Fibroblast of gingiva (primary cell): ENCODE measurements at places on chromosomes 12 and 14.

- DNase-seq, result no peak
These were observed 630.2 kb upstream of the NOVA1 start for GRCh38 chr14:27228053-27228452.

- no peak for DNase-seq
These were observed 69.9 kb upstream of the C14orf180 start for GRCh38 chr14:104509673-104510072.

DNA sequence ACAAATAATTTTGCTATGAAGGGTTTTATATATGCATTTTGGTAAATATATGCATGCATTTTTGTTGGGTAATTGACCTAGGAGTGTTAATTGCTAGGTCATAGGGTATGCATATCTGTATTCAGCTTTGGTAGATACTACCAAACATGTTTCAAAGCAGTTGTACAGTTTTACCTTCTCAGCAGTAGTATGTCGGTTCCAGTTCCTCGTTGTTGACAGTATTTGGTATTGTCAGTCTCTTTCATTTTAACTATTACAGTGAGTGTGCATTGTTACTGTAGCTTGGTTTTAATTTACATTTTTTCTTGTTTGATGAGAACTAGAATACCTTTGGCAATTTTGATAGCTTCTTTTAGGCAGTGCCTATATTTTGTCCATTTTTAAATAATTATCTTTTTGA, 98.9 kb downstream of the ARID2 start:
- no peak for DNase-seq

DNA sequence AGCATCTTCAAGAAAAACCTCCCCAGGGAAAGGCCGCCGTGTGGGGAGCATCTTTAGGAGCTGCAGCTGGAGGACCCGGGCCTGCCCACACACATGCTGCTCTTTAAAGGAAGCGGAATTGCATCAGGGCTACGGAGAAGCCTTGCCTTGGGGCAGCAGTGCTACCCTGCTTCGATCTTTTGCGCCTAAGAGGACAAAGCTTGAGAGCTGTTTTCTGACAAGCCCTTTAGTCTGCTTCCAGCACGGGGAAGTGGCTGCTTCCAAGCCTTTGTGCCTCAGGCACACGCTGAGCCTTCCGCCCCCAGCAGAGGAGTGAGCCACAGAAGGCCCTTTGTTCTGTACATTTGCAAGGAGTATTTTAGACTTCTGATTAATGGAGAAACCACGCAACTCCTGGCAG, 31.5 kb downstream of the COA8 start:
- DNase-seq, result peak; percentile 84

DNA sequence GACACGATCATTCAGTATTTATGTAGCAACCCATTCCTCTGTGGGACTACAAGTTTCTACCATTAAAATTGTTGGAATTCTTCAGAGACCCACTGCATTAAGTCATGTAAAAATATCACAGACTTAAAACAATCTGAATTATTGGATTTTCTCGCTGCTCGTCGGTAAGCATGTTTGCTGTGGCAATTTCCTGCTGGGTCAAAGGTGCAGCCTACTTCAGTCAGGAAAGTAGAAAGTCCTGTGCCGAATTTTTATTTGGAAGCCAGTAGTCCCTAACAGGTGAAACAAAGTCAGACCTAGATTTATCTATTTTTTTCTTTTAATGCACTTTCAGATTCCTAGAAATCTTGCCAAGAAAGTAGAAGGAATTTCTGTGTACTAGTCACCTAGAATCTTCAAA, 110.4 kb upstream of the MYL2 start:
- DNase-seq, result no peak

- no peak for DNase-seq
These were observed 12.3 kb upstream of the DLK1 start for GRCh38 chr14:100714258-100714892.

DNA sequence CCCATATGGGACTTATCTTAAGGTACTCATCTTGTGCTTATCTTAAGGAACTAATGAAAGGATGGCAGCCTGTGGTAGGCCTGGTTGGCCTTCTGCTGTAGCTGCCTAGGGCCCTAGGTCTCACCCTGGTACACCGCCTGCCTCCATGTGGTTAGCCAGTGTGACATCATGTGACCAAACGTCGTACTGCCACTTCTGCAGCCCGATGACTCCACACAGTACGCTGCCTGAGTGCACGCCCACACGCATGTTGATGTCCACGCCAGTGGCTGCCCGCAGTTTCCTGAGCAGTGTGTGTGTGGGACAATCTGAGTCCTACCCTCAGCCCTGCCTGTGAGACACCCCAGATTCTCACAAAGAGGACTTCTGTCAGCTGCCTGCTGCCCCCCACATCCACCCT, 5.1 kb downstream of the ADCY4 start:
- no peak for DNase-seq

DNA sequence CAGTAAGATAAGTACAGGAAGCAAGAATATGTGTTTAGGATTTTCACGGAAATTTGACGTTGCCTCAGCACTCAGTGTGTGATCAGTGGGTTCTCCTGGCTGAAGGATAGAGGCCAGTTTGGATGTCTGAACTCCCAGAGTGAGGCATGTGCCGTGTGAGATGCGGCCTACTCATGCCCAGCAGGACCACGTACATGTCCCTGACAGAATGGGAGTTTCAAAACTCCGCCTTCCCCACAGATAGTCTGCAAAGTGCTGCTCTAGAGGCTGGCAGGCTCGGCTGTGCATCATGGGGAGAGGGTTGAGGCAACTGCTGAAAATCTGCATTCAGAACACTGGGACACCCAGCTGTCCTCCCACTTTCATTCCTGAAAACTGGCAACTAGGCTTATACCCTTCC, 58.3 kb downstream of the NINJ2 start:
- DNase-seq, result no peak
